NAMALWA (cell line): ENCODE measurements at places on chromosomes 3 and 15.
A peak's percentile ranks its signal among the peaks of the same experiment; 100 is the strongest.

GRCh38 chr15:49467746-49468480 lies 44.9 kb downstream of the FGF7 start:
- DNase-seq = no peak

DNA sequence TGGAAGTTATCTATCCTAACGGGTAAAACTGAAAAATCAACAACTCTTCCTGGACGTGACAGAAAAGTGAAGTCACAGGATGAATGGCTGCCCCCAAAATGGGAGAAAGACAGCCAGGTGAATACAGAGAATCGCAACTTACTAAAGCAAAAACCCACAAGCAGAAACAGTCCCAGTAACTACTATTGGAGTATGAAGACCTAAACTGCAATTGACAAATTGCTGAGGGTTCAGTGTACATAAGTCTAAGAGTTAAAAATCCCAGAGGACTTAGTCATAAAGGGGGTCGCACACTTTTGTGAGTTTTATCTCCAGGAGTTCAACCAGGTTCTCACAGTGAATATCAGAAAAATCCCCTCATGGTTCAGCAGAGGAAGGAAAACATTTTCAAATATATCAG lies 56.8 kb upstream of the IMPG2 start:
- no peak for DNase-seq

DNA sequence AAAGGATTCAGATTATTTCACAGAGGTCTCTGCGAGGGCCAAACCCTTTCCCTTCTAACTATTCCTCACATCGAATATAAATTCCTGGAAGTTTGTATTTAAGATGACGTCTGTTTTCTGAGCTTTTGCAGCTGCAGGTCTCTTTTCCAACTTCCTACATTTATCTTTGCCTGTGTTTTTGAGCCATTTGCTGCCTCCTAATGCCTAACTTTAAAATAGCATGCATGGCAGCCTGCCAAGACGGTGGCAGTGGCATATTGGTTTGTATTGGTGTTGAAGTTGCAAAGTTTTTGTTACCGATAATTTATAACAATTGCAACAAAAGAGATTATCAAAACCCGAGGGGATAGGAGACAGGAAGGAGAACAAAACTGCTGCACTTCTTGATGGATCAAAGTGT lies 187.1 kb upstream of the DNAJC19 start:
- DNase-seq = peak; percentile 73

- no peak for DNase-seq
These were observed 83.3 kb downstream of the OCA2 start for GRCh38 chr15:28015855-28016254.

GRCh38 chr3:59968513-59969045 lies 918.8 kb upstream of the CFAP20DC start:
- DNase-seq = no peak

DNA sequence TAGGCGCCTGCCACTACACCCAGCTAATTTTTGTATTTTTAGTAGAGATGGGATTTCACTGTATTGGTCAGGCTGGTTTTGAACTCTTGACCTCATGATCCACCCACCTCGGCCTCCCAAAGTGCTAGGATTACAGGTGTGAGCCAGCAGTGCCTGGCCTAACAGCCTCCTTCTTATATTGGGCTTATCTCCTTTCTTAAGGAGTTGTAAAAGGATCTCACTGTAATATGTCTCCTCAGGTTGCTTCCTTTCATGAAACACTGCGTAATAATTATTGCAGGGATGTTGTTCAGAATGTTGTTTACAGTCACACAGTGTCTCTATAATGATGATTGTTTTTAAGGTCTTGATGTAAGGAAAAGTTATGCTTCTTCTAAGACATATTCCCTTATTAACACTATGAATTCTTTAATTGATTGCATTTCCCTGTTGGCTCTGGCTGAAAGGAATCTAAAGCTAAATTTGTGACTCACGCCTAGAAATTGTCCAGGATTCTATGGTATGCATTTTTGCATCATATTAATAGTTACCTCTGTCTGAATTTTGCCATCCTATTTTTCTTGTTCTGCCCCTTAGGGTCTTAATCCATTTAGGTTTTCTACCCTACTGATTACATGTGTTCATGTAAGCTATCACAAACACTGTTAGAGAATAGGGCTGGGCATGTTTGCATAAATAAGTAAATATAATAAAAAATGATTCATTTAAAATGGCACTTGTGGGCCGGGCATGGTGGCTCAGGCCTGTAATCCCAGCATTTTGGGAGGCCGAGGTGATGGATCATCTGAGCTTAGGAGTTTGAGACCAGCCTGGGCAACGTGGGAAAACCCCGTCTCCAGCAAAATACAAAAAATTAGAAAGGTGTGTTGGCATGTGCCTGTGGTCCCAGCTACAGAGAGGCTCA lies 24.5 kb upstream of the RNF111 start:
- no peak for DNase-seq

- DNase-seq = no peak
These were observed 194.5 kb downstream of the EFHB start for GRCh38 chr3:19739504-19739903.

DNA sequence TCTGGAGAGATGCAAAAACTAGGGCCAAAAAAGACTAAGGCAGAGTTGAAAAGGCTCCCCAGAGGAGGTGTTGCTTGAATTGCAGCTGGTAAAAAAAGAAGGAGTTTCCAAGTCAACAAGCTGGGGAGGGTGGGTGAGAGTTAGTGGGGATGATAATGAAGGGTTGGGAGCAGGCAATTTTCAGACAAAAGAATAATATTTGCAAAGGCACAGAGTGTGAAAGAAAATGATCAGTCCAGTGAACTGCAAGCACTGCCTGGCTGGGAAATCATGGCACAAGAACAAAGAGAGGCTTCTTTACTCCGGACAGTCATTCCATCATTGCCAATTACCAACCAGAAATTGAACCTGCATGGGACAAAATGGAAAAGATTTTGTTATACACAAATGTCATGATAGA lies 42.2 kb downstream of the C3orf85 start:
- DNase-seq = no peak

- DNase-seq = no peak
These were observed 141.2 kb upstream of the LINGO1 start for GRCh38 chr15:77773903-77774302.

DNA sequence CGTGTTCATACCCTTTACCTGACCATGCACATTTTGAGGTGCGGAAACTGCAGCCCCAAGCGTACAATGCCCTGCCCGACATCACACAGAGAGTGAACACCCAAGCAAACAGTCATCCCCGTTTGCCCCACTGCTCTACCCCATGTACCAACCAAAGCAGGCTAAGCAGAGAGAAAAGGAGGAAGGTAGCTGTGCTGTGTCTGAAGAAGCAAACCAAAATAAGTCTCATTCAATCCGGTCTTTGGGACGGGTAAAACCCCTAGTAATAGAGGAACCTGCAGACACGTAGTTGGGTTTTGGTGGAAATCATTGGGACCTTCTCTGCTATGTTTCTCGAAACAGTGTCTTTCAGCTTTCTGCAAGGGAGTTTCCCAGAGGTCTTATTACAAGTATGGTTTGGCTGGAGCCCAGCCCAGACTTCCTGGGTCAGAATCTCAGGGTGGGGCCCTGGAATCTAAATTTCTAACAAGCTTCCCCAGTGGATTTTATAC lies 164.6 kb upstream of the HES1 start:
- peak; percentile 10 for DNase-seq

DNA sequence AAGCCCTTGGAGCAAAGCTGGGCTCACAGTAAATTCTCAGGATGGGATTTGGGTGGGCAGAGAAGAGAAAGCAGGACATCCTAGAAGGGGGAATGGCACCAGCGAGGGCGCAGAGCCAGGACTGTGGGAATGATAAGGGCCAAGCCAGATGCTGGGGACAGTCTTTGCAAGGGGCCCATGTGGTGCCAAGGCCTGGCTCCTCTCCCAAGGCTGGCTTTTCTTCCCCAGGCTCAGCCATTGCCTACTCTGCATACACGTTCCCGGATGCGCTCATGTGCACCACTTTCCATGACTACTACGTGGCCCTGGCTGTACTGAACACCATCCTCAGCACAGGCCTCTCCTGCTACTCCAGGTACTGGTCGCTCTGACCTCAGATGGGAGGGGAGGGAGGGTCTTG lies 24.7 kb upstream of the KIF23 start:
- DNase-seq = no peak

DNA sequence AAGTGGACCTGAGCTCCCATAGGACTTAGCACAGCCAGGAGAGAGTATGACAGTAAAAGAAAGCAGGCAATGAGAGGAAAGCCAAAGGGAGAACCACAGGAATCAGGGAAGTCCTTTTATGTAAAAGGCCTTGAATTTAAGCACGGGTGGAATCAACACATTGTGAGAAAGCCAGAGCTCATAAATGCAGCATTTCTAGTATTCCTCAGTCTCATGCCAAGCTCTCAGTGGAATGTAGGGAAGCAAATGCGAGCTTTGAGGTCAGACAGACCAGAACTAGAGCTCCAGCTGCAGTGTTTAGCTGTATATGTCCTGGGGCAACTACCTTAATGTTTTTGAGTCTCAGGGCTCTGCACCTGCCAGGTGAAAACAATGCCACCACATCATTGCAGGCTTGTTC lies 132.1 kb upstream of the TRIM42 start:
- DNase-seq = no peak

DNA sequence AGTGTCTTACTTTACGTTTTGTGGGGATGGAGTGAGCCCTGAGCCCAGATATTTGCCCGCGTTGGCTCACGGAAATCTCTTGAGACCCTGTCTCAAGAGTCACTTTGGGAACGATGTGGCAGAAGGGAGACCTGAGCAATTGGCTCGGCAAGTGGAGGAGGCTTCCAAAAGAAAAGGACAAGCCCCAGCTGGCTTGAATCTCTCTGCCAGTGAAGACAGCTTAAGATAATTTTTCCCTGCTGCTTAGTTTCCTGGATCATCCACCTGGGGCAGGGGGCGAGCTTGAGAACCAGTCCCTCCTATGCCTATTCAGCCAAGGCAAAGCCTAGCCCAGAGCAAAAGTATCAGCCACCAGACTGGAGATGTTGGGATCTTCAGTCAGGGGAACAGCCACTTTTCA lies 708 bp downstream of the SEC22A start:
- DNase-seq = peak; percentile 32

- peak; percentile 9 for DNase-seq
These were observed 88.6 kb upstream of the GSK3B start for GRCh38 chr3:120182613-120183511.

GRCh38 chr3:101148001-101148400 lies 154.8 kb upstream of the ABI3BP start:
- no peak for DNase-seq
